ENCODE measurements at places on chromosomes 11 and 22.

GRCh38 chr22:48897645-48898370 is 929.9 kb downstream of the BRD1 start:
- no peak for DNase-seq

- peak; percentile 20 for DNase-seq
Measured at GRCh38 chr11:111417766-111418435, 38.8 kb upstream of the POU2AF1 start.

DNA sequence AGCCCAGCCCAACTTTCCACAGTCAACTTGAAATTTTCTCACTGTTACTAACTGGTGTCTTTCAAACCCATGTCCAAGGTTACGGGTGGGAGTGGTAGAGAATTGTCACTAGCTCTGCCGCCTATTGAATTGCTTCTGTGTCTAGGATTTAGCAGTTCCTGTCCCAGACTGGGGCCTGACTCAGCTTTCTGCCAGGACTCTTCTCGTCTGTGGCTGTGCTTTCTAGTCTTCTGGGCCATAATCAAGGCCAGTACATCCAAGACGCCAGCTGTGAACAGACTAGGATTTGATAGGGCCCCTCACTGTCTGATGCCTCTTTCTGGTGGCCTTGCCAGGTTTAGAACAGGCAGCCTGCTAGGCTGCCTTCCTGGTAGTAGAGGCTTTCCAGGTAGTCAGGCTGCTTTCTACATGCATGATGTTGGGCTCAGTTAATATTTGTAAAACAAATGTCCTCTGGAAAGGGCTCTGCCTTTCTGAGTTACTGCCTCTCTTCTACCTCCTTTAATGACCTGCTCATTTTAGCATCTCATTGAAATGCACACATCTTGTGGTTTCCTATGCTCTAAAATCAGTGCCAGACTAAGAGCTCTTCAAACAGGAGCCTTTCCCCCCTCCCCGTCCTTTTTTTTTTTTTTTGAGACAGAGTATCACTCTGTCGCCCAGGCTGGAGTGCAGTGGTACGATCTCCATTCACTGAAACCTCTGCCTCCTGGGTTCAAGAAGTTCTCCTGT is 13.1 kb upstream of the HIKESHI start:
- DNase-seq: no peak

GRCh38 chr22:25448435-25449051 is 115.9 kb upstream of the GRK3 start:
- no peak for DNase-seq

DNA sequence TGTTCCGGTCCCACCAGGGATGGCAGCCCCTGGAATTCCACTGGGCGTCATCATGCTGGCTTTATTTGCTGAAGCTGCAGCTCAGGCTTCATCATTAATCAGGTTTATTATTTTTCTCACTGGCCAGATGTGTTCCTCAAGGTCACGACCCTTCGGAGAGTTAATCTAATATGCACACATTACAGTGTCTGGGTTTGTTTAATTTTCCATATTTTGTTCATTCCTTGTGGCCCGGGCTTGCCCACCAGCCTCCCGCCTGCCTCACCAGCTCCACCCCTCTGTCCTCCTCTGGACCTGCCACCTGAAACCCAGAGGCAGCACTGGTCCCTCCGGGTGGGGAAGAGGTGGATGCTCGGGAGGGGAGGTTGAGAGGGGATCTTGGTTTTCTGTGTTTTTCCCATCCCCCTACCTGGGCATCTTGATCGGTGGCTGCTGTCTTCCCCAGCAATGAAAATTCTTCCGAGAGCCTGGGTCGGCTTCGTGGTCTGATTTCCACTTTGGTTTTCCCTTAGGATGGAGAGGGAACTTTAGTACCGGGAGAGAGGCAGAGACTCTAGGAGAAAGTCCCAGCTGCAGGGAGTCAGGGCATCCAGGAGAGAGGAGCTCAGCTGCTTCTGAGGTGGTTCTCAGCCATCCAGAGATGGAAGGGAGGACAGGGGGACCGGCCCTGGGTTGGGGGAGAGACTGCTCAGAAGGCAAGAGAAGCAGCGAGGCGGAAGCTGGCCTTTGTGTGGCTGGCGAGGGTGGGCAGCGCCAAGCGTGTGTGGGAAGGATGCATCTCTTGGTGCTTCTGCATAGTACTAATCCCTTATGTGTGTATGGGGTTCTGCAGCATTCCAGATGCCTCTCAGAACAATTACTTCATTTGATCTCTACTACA is 2.1 kb downstream of the GRIK4 start:
- no peak for DNase-seq

DNA sequence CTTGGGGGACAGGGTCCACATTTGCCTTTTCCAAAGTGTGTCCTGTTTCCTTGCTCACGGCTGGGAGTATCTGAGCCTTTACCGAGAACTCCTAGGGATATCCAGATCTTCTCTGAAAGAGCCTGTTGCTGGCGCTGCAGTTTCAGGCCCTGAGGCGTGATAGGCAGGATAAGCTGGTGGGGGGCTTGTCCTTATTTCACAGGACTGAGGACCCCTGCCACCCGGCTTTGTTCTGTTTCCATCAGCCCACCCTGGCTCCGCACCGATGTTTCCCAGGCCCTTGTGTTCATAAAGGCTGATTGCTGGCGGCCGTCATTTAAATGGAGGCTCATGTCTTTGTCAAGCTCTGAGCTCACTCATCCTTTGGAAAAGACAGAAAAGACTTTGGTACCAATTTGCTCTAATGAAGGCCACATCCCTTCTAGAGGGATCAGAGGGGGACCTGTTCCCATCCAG is 9.4 kb upstream of the NPTXR start:
- no peak for DNase-seq

DNA sequence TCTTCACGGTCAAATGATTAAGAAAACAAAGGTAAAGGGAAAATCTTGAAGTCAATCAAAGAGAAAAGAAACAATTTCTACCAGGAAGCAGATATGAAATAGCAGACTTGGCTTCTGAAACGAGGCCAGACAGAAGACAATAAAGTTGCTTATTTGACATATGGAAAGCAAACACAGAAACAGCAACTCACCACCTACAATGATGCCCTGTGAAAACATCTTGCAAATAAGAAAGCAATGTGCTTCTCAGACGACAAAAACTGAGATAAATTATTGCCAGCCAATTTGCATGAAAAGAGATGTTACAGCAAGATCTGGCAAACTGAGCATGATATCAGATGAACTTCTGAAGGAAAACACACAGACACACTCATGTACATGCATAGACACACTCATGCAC is 45.9 kb upstream of the CTSC start:
- DNase-seq: no peak

GRCh38 chr11:36306888-36307287 is 10.8 kb downstream of the PRR5L start:
- peak; percentile 17 for DNase-seq

- no peak for DNase-seq
Measured at GRCh38 chr22:21802056-21802455, 65.4 kb downstream of the MAPK1 start.

DNA sequence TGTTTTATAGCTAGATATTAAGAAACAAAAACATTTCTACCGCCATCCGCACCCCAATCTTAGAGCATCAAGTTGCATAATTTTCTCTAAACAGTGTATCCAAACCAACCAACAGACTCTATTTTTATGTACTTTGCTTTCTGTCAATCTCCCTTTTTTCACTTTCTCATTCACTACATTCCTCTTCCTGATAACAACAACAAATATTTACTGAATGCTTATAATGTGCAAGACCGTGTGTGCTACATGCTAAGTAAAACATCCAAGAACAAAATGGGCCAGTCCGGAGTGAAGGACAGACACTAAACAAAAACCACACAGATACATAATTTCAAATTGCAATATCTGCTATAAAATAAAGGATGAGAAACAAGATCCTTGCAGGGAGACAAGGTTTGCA is 38.6 kb upstream of the SOX6 start:
- DNase-seq: no peak

- DNase-seq: no peak
Measured at GRCh38 chr11:62411524-62411923, 7.3 kb upstream of the SCGB1A1 start.

- DNase-seq: no peak
Measured at GRCh38 chr22:17140826-17141766, 18.0 kb downstream of the HDHD5 start.

- no peak for DNase-seq
Measured at GRCh38 chr11:62548545-62549335, 2.1 kb upstream of the AHNAK start.

GRCh38 chr11:68158580-68158979 is 37.4 kb upstream of the CHKA start:
- no peak for DNase-seq

GRCh38 chr11:44939673-44940395 is 10.8 kb downstream of the TP53I11 start:
- no peak for DNase-seq

- no peak for DNase-seq
Measured at GRCh38 chr11:124717786-124718651, 21.7 kb upstream of the NRGN start.

DNA sequence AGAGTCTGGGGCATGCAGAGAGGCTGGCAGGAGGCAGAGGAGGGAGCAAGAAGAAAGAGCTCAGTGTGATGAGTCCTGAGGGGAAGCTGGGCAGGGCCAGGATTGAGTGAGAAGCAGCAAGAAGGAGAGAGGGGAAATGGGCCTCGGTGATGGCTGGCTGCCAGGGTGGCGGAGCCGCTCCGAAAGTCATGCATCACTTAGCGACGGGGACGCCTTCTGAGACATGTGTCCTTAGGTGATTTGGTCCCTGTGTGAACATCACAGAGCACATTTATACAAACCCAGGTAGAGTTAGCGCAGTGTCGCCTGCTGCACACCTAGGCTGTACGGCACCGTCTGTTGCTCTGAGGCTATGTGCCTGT is 15.1 kb downstream of the TBC1D22A start:
- no peak for DNase-seq

DNA sequence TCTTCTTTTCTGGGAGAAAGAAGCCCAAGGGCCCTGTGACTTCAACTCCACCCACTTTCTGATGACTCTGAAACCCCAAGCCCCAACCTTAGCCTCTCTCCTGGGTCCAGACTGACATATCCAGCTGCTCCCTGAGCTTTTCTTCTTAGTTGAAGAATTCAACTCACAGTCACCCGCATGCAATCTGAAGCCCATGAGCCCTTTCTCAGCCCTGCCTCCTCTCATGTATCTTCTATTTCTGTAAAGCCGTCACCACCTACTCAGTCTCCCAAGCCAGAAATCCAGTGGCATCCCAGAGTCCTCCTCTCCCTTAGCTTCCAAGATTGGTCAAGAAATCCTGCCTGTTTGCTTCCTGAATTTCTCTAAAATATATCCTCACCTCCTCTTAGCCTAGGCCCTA is 7.1 kb upstream of the TMA7B start:
- no peak for DNase-seq

DNA sequence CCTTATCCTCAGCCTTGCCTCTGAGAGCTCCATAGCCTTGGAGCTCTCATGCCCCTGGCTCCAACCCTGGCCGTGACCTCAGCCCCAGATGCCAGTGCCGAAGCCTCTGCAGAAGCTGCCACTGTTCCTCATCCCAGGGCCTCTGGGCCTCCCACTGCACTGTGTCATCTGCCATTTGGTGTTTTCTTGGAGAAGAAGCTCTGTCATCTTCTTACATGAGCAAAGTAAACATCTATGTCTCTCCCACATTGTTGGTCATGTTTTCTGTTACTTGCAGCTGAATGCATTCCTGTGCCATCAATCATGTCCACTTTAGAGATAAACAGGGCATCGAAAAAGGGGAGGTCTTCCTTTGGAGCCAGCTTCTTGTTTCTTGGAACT is 45.0 kb upstream of the FTH1 start:
- DNase-seq: no peak

DNA sequence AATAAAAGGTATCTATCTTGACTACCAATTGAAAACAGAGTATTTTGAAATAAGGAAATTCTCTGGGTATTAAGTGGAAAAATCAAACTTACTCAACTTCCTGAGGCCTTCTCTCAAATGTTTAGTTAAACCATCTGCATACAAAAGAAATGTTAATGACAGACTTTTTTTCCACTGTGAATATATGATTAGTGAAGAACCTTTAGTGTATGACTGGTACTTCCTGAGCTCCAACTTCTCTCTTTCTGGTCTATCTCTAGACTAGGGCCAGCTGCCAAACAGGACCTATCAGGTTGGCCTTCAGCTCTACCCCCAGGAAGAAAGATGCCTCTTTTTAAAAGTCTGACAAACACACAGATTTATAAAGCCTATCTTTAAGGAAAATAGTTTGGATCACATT is 68.8 kb upstream of the SCUBE2 start:
- no peak for DNase-seq

- DNase-seq: no peak
Measured at GRCh38 chr11:120142441-120143100, 4.7 kb upstream of the TRIM29 start.

GRCh38 chr11:128684549-128685401 is 9.1 kb upstream of the FLI1 start:
- DNase-seq: no peak

DNA sequence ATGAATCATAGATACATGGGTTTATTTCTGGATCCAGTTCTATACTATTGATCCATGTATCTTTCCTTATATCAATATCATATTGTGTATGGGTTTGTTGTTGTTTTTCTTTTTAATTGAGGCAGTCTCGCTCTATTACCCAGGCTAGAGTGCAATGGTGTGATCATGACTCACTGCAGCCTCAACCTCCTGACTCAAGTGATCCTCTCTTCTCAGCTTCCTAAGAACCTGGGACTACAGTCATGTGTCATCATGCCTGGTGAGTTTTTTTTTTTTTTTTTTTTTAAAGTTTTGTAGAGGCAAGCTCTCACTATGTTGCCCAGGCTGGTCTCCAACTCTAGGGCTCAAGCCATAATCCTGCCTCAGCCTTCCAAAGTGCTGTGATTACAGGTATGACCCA is 1589.4 kb upstream of the TENM4 start:
- no peak for DNase-seq

All from amniotic stem cell (primary cell).